ENCODE measurements at places on chromosomes 11 and 22. TPM values are rescaled to one million over a fixed set of nuclear protein-coding genes. Genes with fewer than 3 reads are reported as not detected.

DNA sequence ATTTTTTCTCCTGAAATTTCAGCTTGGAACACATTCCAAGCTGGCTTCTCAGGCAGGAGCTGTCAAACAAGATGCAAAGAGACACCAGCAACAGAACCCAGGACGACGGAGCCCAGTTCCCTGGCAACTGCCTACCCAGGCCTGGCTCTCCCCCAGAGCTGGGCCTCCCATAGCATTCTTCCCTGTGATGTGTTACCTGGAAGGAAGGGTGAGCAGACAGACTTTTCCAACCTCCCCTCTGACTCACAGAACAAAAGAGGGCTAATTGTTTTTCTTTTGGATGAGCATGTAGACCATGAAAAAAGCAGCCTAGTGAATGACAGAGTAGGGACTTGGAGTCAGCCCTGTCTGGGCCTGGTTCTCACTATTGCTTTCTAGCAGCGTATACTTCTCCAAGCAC, 55.3 kb upstream of the BMAL1 start:
- peaks cover 3% of the 10 kb centered on the region for H3K27me3 ChIP-seq
- no peaks in the 10 kb centered on the region for H3K4me1 ChIP-seq
- no peak overlapping the region for H3K27ac ChIP-seq
- no peak for DNase-seq
- H3K4me3 ChIP-seq, result no peak overlapping the region

The XNDC1N gene
- 9.7 TPM for total RNA-seq

The SCGB1C1 gene
- total RNA-seq, result not detected

The OR10A6 gene
- total RNA-seq, result not detected

The TRIM44 gene
- total RNA-seq, result 20.8 TPM

DNA sequence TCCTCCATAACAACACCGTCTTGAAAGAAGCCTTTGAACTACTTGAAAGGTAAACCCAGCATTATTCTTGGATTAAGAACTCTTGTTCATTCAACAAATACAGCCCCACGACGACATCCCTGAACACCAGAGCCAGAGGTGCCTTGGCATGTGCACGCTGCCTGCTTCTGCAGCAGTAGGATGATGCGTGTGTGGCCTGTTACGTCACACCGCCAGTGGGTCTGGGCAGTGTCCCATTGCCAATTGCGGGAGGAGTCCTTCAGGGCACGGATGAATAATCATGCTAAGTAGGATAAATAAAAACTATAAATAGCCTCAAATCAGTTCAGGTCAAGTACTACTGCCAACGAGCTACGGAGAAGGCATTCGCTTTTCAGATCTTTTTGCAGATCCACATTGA, 380.5 kb downstream of the SHANK2 start:
- H3K27ac ChIP-seq, result no peak overlapping the region
- H3K27me3 ChIP-seq, result no peaks in the 10 kb centered on the region
- no peak overlapping the region for H3K4me3 ChIP-seq
- no peak for DNase-seq

The MISFA gene
- total RNA-seq, result 1.8 TPM

The PIH1D2 gene
- total RNA-seq, result 0.60 TPM

All from hepatocyte (in vitro differentiated cells).